ENCODE measurements at places on chromosomes 4 and X.

DNA sequence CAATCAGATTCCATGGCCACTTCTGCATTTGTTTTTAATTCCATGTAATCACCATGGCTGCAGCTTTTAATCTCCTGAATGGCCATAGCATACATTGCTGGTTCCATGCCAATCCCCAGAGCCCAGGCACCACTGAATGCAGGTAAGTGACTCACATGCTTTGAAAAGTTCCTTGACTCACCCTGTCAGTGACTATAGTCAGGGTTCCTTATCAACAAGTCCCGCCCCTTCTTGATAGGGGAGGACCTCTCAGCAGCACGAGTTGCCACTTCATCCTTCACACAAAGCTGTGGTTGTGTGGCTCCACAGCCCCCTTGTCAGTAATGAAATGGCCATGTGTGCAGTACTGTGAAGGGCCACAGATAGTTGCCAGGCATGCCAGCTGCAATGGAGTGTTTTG, 516.6 kb downstream of the PPARGC1A start:
- DNase-seq, result no peak

DNA sequence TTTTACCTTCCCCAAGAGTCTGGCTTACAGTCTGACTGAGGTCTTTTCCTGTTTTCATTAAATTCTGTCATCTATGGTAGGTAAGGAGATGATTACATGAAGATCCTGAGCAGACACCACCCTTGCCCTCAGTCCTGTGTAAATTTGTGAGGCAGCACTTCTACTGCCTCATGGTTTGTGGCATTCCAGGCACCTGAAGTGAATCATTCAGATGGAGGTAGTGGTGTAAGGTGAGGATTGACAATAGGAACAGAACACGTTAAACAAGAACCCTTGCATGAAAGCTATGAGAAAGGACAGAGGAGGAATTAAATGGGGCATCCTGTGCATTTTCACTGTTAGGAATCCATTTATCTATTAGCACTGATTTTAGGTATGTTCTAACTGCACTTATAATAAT, 618.6 kb downstream of the TLL1 start:
- DNase-seq, result no peak

DNA sequence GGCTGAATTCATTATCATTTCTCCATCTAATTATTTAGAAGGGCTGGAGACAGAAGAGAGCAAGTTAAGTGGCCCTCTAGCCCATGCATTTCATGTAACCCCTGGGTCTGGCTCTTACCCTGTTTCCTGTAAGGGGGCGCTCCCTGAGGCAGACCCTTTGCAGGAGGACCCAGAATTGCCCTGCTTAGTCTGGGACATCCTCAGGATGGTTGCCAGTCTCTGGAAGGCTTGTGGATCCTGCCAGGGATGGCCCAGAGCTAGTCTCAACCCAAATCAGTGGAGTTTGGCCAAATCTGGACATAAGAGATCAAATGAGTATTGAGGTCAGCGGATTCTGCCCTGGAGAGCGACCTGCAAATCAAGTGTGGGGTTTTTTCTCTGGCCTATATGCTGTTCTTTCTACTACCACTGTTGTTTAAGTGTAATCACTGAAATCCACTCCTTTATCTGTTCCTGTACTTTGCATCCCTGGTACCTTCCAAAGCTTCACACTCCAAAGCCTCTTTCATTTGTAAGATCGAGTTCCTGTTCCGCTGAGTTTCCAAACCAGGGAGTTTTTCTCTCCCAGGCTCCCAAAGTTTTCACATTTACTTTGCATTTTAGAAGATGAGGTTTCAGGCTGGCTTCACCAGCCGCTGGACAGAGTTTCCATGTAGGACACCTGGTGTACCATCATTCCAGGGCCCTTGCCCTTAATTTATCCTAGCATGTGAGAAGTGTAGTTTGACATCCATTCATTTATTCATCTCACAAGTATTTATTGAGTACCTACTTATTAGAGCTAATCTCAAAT, 6.3 kb downstream of the KLF3 start:
- no peak for DNase-seq

DNA sequence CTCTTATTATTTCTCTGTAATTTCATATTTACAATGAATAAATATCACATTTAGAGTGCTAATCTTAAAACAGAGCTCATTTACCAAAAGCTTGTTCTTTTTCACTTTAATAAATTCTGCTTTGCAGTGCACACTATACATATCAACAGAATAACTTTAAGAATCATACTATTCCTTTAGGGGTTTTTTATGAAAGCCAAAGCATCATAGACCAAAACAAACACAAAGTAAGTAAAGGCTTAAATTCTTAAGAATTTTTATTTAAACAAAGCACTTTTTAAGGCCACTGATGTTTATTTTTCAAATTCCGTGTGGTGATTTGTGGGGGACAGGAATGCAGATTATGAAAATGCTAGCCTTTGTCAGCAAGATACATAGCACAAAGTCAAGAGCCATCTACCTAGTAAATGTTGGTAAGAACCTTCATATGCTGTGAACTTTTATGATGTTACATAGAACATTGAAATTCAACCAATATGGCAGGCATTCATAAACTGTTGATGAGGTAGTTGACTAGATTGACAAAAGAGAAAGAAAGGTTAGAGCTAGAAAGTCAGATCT, 17.8 kb downstream of the TIGD2 start:
- DNase-seq, result no peak

- no peak for DNase-seq
Measured at GRCh38 chr4:155071962-155072361, 136.5 kb upstream of the NPY2R start.

- DNase-seq, result no peak
Measured at GRCh38 chr4:74327762-74328161, 19.5 kb downstream of the EPGN start.

- DNase-seq, result no peak
Measured at GRCh38 chr4:30461218-30461617, 259.0 kb upstream of the PCDH7 start.

- DNase-seq, result no peak
Measured at GRCh38 chrX:110713666-110714065, 82.0 kb downstream of the CHRDL1 start.

DNA sequence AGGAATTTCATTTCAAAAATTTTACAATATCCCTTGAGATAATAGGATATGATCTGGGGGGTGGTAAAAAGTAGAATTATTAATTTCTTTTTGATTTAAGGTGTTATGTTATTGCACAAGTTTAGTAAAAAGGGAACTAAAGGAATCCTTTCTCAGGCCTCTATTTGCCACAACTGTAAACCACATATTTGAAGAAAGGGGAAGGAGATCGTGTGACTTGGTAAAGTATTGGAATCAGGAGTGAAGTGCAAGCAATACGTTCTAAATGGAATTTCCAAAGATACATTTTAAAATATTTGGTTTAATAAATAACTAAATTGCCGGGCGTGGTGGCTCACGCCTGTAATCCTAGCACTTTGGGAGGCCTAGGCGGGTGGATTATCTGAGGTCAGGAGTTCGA, 35.3 kb upstream of the SCRG1 start:
- no peak for DNase-seq

- peak; percentile 43 for DNase-seq
Measured at GRCh38 chrX:84501798-84502628, at the start of gene HDX. Gene HDX, minus strand, starts transcription at chrX:84502453. Its CDS starts 27,056 bp downstream, at chrX:84475397.

GRCh38 chrX:12162420-12162819, 24.1 kb downstream of the FRMPD4 start:
- DNase-seq, result no peak

DNA sequence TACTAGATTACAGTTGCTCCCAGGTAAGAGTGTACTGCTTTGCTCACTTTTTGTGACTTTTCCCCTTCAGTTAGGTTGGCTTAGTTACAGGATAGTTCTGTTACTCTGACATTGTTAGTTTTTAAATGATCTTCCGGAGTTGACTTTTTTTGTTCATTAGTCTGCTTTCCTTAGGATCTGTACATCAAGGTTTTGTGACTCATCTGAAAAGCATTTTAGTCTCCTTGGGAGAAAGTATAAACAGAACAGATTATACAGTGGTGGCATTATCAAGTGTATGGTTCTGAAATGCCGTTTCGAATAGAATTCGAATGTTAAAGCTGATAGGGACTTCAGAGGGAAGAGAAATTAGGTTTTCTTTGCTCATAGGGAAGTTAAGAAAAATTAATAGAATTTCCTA, 63.3 kb downstream of the USP9X start:
- no peak for DNase-seq

DNA sequence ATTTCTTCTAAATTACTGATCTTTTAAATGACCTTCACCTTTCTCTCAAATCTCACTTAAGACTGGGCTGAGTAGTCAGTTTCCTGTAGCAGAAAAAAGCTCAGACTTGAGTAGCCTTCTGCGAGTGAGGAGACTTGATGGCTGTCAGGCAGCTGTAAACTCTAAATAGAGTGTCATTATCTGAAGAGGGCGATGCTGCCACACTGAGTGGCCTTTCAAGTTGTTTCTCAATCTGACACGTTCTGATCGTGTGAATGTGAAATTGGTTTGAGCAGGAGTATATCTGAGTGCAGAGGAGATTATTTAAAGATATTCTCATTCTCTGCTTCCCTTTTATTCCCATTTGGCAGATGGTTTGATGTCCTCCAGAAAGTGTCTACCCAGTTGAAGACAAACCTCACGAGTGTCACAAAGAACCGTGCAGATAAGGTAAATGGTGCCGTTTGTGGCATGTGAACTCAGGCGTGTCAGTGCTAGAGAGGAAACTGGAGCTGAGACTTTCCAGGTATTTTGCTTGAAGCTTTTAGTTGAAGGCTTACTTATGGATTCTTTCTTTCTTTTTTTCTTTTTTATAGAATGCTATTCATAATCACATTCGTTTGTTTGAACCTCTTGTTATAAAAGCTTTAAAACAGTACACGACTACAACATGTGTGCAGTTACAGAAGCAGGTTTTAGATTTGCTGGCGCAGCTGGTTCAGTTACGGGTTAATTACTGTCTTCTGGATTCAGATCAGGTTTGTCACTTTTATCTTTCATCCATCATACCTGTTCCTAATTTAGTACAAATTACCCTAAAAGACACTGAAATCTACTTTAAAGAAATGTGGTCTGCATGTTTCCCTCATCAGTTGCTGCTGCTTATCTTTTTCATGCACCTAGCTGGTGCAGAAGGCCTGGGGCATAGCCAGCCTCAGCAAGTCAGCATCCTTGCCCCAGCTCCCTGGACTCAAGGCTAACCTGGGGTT, 74.3 kb upstream of the MSANTD1 start:
- DNase-seq, result no peak

GRCh38 chr4:144658903-144659302, 12.9 kb downstream of the HHIP start:
- DNase-seq, result no peak

DNA sequence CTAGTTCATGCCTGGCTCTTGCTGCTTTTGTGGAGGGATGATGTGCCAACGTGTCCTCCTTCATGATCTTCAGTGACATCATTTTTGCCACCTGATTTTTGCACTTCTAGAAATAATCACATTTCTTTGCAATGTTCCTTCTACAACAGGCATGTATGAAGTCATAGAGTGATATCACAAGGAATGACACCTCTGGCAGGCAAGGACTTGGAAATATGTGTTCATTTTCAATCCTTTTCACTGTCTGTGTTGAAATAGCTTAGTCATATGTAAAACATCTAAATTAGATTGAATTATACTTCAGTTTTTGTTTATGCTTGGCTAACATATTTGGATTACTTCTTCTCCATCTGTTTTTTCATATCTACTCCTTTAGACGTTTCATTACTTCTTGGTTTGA, 221.2 kb upstream of the STK26 start:
- no peak for DNase-seq

DNA sequence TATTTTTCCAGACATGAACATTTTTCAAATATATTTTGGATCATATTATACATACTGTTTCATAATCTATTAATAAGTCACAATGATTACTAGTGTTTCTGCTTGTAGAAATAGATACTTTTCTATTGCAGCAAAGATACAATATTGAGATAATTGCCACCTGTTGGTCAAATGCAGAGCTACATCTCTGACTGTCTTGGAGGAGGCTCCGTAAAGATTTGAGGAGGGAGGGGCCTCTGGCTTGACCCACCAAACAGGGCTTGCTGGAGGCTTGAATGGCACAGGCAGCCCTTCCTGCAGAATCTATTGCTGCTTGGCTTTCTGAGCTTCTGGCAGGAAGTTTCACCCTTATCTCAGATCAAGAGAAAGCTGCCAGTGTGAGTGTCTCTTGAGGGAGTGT, 99.3 kb upstream of the ARMCX2 start:
- no peak for DNase-seq

- no peak for DNase-seq
Measured at GRCh38 chr4:42281324-42282020, 115.8 kb upstream of the SHISA3 start.

GRCh38 chr4:5399790-5400421, 308.5 kb downstream of the EVC2 start:
- DNase-seq, result no peak

GRCh38 chr4:99687120-99687519, 29.5 kb upstream of the C4orf54 start:
- DNase-seq, result no peak

DNA sequence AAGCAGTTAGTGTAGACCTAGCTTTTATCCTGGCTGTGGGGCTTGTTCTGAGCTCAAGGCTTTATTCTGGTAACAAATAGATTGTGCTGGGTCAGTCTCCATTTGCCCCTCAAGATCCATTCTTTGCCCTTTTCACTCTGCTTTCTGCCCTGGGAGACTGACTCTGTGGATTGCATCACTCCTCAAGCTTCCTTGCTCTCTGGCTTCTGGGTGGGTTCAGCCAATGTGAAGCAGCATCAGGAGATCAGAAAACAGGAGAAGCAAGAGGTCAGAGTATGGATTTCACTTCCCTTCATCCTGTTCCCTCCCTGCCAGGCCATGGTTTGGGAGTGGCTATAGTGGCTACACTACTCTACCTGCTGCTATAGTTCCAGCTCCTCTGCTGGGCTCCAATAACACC, 184.1 kb upstream of the NDP start:
- DNase-seq, result no peak

DNA sequence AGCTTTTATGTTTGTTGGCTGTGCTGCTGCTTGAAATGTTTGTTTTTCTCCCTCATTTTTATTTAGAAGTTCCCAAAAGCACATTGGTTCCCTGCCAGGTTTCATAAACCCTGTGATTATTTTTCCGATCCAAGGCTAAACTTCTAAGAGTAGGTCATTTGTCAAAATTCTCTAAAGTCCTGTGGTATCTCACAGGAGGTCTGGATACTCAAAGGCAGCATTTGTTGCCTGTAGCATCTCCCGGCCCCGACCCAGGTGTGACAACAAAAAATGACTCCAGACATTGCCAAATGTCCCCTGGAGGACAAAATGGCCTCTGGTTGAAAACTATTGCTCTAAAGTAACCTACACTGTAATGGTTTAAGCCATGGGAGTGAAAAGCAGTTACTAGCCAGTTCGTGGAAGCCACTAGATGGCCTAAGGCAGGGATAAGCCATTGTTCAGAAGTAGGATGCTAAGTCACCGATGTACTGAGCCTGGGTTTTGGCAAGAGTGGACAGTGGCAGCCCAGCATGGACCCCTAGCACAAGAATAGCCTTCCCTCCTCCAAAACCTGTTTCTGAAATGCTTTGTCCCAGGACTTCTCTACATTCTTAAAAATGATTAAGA, 256.1 kb downstream of the THOC2 start:
- no peak for DNase-seq

DNA sequence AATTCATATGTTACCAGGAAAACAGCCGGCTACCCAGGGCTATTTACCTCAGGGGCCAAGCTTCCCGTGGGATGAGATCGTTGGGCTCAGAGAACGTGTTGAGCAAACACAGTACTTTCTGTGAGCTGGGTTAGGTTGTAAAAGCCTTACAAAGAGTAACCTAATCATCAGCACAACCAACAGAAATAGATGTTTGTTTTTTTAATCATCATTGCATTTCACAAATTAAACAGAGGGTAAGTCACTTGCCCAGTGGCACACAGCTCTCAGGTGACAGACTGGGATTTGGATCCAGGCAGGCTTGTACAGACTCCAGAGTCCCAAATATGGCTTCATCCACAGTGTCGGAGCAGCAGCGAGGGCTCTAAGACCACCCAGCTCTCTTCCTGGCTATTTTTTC, 20.1 kb downstream of the SPON2 start:
- no peak for DNase-seq

All from stimulated activated CD8-positive, alpha-beta memory T cell treated with anti-CD3 and anti-CD28 coated beads, Interleukin-2, amount 100 ng/mL, for 48 hours (primary cell).